ENCODE measurements at places on chromosomes 2 and 18. TPM values are rescaled to one million over a fixed set of nuclear protein-coding genes. Genes with fewer than 3 reads are reported as not detected.

- H3K27ac ChIP-seq = no peak overlapping the region
- no peaks in the 10 kb centered on the region for H3K4me1 ChIP-seq
- no peak for DNase-seq
- H3K27me3 ChIP-seq = no peaks in the 10 kb centered on the region
- H3K4me3 ChIP-seq = no peak overlapping the region
Measured at GRCh38 chr2:45973426-45973825, 322.0 kb downstream of the PRKCE start.

GRCh38 chr2:227677928-227678327 lies 11.3 kb downstream of the SCYGR5 start:
- peaks cover 4% of the 10 kb centered on the region for H3K4me1 ChIP-seq
- H3K36me3 ChIP-seq = no peaks in the 10 kb centered on the region
- no peaks in the 10 kb centered on the region for H3K27me3 ChIP-seq
- H3K4me3 ChIP-seq = no peak overlapping the region

GRCh38 chr18:42414756-42415454 lies 459.9 kb downstream of the PIK3C3 start:
- 0 out of 2 replicates have a peak, but pooled peaks cover 4% of the 10 kb centered on the region for H3K4me1 ChIP-seq
- no peak overlapping the region for H3K4me3 ChIP-seq
- no peak for DNase-seq
- H3K27me3 ChIP-seq = no peaks in the 10 kb centered on the region
- H3K36me3 ChIP-seq = no peaks in the 10 kb centered on the region

GRCh38 chr2:234399451-234400246 lies 97.2 kb downstream of the ARL4C start:
- H3K27me3 ChIP-seq = no peaks in the 10 kb centered on the region

DNA sequence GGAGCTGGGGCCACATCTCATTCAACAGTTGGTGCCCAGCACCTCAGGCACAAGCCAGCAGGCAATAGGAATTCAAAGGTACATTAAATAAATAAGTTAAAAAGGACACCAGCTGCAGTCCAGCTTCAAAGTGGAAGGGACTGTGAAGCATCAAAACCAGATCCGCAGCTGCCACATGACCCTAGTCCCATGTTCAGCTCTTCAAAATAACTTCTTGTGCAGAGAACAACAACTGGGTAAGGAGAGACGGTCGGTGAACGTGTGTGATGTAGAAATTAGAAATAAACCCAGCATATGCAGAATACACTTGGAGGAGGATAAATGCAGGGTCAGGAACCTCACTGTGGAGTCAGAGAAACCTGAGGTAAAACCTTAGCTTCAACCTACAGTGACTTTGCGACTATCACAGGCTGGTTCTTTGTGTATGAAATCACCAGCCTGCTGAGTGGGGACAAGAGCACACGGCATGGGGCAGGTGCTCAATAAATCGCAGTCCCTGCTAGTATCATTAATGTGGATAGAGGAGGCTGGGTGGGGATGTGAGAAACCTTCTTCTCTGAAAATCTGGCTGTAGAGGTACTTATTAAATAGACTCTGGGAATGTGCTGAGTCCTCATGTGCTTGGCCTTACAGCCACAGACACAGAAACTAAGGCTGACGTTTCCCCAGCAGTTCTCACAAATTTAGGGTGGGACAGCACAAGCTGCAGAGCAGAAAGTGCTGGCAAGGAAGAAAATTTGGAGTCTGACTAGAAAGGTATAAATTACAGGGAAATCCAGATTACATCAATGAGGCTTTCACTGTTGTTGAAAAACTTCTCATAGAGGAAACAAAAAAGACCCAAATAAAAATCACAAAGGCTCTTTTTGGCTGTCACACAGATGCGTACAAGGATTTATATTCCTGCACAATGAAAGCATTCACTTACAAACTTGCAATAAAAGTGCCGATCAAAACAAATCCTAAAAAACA lies 20.7 kb downstream of the FBXO15 start:
- H3K27ac ChIP-seq = no peak overlapping the region
- no peak overlapping the region for H3K4me3 ChIP-seq
- no peaks in the 10 kb centered on the region for H3K36me3 ChIP-seq
- DNase-seq = no peak
- H3K27me3 ChIP-seq = no peaks in the 10 kb centered on the region

DNA sequence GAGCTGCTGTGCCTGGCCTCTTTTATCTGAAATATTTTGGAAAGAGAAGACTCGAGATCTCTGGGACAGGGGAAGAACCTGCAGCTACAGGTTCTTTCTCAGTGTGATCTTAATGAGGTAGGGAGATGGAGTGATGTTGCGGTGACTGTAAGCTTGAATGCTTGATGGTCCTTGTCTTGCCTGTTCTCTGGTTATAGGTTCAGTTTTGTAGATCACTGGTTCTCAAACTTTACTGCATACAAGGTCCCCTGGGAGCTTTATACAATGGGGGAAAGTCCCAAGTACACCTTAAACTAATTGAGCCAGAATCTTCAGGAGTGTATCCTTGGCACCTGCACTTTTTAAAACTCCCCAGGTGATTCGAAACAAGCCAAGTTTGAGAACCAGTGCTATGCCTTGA lies 136.7 kb upstream of the CXCR4 start:
- H3K27me3 ChIP-seq = no peaks in the 10 kb centered on the region
- no peaks in the 10 kb centered on the region for H3K4me1 ChIP-seq
- no peak for DNase-seq
- H3K27ac ChIP-seq = no peak overlapping the region

GRCh38 chr18:29594493-29594892 lies 1417.6 kb upstream of the CDH2 start:
- H3K27me3 ChIP-seq = no peaks in the 10 kb centered on the region
- no peaks in the 10 kb centered on the region for H3K36me3 ChIP-seq
- no peak for DNase-seq

DNA sequence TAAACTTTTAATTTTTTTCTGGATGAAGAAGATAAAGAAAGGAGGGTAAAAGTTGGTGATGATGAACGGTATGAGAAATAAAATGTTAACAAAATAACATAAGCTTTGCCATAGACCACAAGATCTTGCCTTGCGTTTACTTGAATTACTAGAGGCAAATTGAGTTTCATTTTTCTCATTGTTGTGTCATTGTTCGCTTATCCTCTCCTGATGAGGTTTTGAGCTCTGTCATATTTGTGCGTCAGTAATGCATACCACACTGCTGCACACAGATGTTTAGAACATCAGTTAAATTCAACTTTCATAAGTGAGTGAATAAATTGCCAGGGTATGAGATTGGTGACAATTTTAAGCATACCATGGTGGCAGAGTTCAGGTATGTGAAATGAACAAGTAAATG lies 843.6 kb downstream of the SUCLG1 start:
- no peak overlapping the region for H3K27ac ChIP-seq
- no peak overlapping the region for H3K4me3 ChIP-seq
- H3K27me3 ChIP-seq = no peaks in the 10 kb centered on the region
- no peak for DNase-seq
- no peaks in the 10 kb centered on the region for H3K4me1 ChIP-seq
- H3K36me3 ChIP-seq = no peaks in the 10 kb centered on the region

UGT1A4 gene
- 0.79 TPM for total RNA-seq

HOXD13 gene
- total RNA-seq = not detected

Measured in Caco-2 (cell line).